Fibroblast of the aortic adventitia (primary cell): ENCODE measurements at places on chromosomes 3 and 15.

DNA sequence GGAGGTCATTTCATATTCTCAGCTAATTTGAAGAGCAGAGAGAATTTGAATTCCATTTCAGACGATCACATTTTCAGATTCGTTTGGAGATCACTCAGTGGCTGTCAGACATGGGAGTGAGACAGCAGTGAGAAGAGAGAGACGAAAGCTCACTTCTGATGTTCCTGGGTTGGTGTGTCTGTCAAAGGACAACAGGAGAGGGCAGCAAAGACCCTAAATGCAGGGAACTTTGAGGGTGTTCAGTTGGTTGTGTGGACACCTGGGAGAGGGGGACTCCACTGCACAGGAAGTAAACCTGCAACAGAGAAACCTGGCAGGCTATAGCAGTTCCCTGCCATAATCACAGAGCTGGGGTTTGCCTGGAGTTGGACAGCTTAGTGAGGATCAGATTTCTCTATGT is 675.1 kb downstream of the SQOR start:
- DNase-seq: no peak

- no peak for DNase-seq
Measured at GRCh38 chr3:194329583-194329965, 21.6 kb downstream of the CPN2 start.

DNA sequence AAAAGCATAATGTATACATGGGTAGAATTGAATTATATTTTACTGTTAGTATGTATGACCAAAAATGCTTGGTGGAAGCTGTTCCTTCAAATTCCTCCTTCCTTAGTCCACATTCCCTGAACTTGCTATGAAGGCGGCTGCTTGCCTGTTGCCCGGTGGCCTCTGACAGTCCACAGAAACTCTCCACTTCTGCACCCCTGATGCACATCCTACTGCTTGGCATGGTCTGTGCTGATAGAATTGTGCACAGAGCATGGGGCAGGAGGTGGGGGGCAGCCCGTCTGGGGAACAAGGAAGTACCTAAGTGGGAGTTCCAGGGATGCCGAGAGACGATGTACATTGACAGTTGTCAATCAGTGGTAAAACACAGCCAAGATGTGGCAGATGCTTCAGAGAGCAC is 33.7 kb upstream of the GABRB3 start:
- DNase-seq: no peak

DNA sequence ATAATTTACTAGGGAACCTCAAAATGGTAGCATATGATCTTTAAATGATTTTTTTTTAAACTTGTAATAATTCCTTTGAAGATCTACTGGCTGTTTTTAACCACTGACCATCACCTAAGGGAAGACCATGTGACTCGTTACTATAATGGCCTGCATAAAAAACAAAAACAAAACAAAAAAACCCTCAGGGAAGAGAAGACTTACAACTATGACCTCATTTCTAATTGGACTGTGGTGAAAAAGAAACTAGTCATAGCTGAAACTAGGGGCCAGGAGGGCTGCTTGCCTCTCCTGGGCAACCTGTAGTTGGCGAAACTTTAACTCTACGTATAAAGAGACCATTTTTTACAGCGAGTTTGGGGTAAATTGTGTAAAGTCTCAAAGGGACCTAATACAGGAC is 23.0 kb downstream of the PAQR9 start:
- no peak for DNase-seq

DNA sequence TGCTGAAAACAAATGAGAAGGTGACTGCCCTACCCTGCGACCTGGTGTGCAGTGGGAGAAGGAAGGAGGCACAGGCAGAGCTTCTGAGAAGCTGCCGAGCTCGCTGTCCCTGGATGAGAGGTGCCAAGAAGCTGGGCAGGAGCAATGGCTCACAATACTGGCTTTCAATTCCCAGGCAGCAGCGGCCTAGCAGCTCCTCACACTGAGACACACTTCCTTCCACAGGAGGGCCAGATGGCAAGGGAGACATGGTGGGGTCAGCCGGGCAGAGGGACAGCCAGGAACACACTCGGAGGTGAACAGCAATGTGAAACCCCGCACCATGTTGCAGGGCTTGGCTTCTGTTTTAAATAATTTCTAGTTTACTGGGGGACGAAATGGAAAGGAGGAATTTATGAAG is 314.6 kb downstream of the EPHB1 start:
- DNase-seq: no peak

DNA sequence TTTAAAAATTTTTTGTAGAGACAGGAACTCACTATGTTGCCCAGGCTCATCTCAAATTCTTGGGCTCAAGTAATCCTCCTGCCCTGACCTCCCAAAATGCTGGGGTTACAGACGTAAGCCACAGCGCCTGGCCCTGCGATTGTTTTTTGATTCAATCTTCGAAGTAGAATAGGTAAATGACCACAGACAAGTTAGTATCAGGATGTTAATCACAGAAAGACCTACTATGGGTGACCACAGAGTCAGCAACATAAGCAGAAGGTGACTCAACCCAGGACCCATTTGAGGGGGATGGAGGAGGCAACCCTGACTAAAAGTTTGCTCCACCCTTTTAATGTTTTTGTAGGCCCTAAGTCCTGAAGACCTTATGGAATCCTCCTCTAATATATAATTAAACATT is 10.0 kb upstream of the USP3 start:
- no peak for DNase-seq

- DNase-seq: no peak
Measured at GRCh38 chr15:44735482-44736180, 697 bp upstream of the TRIM69 start.

DNA sequence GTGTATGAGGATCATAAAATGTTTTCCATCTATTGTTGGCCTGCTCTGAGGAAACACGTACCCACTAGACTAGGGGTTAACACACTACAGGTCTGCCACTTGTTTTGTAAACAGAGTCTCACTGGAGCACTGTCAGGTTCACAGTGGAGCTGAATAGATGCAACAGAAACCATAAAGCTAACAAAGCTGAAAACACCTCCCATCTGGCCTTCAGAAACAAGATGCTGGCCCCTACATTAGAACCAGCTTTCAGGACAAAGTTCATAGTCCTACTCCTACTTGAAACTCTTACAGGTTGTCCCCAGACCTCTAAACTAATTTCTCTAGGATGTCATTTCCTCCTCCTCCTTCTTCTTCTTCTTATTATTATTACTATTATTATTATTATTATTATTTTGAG is 42.3 kb downstream of the SNX4 start:
- no peak for DNase-seq

DNA sequence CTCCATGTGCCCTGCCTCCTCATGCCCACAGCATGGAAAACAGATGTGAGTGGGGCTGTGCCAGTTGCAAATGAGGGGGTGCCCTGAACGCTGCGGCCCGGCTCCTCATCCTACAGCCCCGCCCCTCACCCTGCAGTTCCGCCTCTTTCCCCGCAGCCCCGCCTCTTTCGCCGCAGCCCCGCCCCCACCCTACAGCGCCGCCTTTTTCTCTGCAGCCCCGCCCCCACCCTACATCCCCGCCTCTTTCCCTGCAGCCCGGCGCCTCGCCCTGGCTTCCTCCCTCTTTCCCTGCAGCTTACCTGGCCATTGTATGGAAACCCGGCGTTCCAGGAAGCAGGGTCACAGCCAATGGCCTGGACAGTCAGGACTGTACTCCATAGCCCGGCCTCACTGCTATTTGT is 284.9 kb downstream of the TLE3 start:
- DNase-seq: no peak

DNA sequence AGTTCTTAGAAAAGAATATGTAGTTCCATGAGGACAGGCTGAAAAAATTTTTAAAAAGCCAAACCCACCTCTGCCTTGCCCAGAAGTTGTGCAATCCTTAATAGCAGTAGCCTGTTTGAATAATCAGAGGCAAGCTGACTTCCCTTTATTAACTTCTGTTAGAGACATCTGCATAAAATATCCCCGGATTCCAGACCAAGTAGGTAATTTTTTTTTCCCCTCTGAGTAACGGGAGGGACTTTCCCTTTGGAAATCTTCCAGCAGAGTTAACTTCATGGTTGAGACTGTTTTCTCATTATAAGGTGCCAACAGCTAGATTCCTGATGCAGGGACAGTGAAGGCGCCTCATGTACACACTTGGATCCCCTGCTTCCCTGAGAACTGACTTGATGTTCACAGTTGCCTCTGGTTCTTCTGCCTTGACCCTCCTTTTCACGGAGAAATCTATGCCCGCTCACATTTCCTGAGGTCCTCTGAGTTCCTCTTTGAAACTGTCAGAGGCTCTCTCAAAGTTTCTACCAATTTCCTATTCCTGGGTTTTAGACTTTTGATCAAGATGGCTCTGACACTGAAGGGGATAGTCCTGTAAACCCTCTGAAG is 227.6 kb upstream of the BHLHE40 start:
- DNase-seq: peak; percentile 83

GRCh38 chr3:29283231-29284119 is 2.6 kb downstream of the RBMS3 start:
- peak; percentile 49 for DNase-seq
